NCI-H187 (cell line): ENCODE measurements at places on chromosomes 6 and 20.
A peak's percentile ranks its signal among the peaks of the same experiment; 100 is the strongest.

DNA sequence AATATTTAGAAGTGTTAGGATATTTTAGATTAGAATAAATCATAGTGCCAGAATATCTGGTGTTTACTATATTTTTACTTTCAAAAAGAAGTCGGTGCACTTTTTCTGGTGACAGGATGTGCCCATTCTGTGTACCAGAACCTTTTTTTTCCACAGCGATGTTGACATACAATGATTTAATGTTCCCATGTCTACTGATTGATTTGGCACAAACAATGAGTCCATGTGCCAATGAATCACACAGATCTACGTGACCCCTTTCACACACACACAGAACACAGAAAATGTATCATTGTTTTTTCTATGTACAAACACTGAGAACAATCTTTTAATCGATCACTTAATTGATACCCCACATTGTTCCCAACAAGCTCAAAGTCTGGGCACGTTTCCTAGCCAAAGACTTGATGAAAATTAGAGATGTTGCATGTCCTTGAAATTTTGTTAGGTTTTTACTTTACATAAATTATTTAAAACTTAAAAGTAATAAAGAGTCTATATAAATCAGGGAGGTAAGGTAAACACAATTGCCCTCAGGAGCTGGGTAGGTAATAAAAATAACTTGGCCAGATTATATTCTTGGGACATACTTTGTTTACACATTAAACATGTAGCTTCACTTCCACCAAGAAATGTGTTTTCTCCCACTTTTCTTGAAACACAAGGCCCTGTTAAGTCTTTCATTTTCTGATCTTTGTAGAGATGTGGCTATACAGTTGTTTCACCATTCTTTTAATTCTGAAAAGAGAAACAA is 36.4 kb upstream of the SOX4 start:
- DNase-seq: no peak

GRCh38 chr6:87393026-87393622 is 14.6 kb upstream of the CFAP206 start:
- DNase-seq: peak; percentile 1

DNA sequence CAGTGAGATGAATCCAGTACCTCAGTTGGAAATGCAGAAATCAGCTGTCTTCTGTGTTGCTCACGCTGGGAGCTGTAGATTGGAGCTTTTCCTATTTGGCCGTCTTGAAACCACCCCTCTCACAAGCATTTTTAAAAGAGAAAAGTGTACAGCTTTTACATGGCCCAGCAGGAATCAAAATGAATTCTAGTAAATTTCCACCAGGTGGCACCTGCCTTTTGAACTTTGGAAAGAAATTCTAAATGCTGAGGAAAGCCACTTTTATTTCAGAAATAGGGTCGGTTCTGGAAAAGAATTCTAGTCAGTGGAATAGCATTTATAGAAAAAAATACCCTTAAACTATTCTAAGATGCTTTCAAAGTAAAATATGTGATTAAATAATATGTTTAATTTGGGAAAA is 647.8 kb downstream of the CD109 start:
- no peak for DNase-seq

GRCh38 chr20:56788671-56789610 is 159.8 kb downstream of the TFAP2C start:
- no peak for DNase-seq

- no peak for DNase-seq
These were observed 23.2 kb upstream of the SLC22A23 start for GRCh38 chr6:3480009-3480408.

- DNase-seq: no peak
These were observed 147.4 kb upstream of the SIM1 start for GRCh38 chr6:100612094-100612493.

GRCh38 chr6:112936079-112936472 is 588.9 kb downstream of the RFPL4B start:
- DNase-seq: no peak

GRCh38 chr6:157653521-157653920 is 169.5 kb upstream of the SNX9 start:
- no peak for DNase-seq

DNA sequence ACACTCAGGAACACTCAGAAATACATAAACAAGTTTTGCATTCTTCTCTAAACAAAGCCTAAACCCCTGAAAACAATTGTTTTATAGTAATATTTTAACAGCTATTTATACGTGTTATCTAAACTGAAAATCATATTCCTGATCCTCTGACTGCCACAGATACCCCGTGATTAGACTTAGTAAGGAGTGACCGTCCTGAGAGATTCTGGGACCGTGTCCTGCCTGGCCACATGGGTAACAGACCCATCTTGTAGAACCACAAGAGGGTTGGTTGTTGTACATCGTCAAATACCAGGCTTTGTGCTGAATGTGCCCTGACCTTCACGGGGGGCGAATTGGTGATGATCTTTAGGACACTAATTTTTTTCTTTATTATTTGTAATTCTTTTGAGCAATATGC is 214.4 kb downstream of the TMEM242 start:
- no peak for DNase-seq

DNA sequence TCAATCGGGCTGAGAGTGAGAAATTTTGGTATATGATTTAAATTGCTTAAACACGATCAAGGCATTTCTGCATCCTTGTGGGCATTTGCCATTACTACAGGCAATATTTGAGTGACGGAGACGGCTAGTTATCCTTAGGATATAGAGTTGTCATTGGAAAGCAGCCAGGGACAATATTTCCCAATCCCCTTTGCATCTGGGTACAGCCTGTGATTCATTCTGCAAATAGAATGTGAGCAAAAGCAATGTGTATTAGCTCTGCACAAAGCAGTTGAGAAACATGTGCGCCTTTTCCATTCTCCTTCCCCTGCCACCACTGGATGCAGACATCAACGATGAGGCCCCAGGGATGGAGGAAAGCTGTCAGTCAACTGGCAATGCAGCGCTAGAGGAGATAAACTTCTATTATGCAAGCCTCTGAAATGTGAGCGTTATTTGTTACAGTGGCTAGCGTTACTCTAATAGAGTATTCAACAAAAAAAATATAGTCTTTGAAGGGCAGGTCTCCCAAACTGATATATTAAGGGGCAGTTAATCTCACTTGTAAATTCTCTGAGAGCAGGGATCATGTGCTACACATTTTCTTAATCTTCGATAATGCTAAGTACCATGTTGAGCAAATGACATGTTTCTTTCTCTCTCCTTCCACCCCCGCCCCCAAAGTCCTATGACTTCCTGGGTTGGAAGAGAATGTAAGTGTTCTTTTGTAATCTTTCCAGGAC is 37.1 kb upstream of the NCOA3 start:
- DNase-seq: no peak

GRCh38 chr20:46814366-46815232 is 80.0 kb upstream of the EYA2 start:
- DNase-seq: peak; percentile 63

DNA sequence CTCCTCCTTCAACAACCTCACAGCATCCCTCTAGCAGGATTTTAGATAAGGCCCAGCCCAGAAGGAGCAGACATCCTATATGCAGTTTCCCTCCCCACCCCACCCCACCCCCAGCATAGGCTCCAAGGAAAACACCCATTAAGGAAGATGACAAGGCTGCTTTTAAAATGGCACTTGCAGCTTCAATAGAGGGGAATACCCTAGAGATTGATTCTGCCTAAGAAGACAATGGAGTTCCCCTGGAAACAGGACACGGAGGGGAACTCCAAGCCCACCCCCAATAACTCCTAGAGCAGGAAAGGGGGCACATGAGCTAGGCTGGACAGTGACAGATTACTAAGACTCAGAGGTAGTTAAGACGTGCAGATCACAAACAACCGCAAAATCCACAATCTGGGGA is 34.7 kb downstream of the CPNE5 start:
- DNase-seq: no peak

GRCh38 chr6:150336299-150336698 is 32.5 kb upstream of the IYD start:
- DNase-seq: no peak
